ENCODE measurements at places on chromosomes 2 and 18. TPM values are rescaled to one million over a fixed set of nuclear protein-coding genes. Genes with fewer than 3 reads are reported as not detected.

DNA sequence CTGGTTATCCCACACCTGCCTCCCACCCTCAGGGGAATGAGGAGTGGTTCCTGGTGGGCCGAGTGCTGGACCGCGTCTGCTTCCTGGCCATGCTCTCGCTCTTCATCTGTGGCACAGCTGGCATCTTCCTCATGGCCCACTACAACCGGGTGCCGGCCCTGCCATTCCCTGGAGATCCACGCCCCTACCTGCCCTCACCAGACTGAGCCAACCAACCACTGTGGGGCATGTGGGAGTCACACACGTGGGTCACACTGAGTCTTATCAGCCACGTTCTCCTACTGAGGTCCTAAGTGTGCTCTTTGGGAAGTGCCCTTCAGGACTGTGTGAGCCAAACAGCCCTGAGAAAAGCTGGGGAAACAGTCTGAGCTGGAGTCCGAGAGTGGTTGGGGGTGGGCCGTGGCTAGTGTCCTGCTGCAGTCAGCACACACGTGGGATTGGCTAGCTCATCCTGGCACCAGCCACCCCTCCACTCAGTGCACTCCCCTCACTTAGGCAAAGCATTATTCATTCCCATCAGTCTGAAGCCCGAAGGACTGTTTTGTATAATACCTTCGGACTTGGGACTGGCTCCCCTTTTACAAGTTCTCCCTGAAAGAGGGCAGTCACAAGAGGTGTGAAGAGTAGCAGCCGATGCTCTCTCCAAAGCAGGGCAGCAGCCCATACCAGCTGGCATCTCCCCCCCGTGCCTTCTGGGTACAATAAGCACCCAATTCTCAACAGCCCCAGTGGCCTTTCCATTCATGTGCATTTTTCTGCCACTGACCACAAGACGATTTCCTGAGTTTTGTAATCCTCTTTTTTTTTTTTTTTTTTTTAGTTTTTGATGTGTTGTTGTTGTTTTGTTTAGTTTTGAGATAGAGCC lies 4.6 kb downstream of the TIGD1 start:
- DNase-seq: no peak

Gene SKA1
- 6.9 TPM for polyA plus RNA-seq

Gene OTX1
- not detected for polyA plus RNA-seq

Gene CIB4
- polyA plus RNA-seq: not detected

- no peak for DNase-seq
Measured at GRCh38 chr2:105497094-105497493, 98.2 kb upstream of the FHL2 start.

- no peak for DNase-seq
Measured at GRCh38 chr2:151405376-151405775, 4.3 kb upstream of the RIF1 start.

DNA sequence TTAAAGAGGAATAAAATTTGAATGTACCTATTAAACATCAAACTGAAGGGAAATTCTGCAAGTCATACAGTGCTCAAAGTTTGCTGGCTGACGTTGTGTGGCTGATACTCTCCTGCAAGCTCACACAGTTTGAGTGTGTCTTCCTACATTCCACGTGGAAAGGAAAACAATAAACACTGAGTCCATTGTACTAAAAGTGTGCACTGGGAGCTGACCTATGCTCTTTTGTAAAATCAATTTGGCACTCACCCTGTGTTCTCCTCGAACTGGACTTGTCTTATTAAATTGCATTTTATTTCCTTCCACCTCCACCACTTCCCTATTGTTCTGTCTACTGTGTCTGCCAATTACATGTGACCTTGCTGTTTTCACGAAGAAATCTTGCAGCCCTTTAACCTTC lies 458.0 kb downstream of the CPS1 start:
- peak; percentile 75 for DNase-seq

DNA sequence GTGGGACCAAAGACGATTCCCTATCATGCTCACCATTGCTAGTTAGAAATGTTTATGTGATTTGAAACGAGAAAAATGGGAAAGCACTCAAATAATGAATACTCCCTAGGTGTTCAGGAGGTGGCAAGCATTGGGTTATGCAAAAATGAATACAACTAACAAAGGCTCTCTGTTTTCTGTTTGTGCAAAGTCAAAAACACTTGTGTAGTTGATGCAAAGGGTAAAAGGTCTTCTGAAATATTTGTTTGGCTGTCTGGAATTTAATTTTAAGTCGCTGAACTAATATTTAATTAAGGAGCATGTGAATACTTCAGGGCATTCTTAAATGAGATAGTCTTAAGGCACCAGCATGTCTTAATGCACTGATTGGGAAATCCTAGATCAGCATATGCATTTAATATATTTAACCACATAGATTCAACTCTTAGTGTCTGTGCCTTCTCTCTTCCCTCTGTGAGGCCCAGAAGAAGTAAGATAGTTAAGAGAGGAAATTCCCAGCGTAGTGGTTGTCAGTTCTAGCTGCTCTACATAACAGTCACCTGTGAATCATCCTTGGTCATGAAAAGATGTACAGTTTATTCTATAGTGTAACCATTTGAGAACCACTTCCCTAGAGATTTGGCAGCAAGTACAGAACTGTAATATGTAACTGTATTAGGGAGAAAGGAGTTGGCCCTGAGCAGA lies 111.9 kb downstream of the EPC2 start:
- no peak for DNase-seq
